ENCODE measurements at places on chromosomes 1 and 21.

GRCh38 chr1:196063952-196064351 lies 544.3 kb downstream of the KCNT2 start:
- no peak for DNase-seq

GRCh38 chr1:214285610-214286440 lies 4.9 kb downstream of the SMYD2 start:
- DNase-seq = no peak

DNA sequence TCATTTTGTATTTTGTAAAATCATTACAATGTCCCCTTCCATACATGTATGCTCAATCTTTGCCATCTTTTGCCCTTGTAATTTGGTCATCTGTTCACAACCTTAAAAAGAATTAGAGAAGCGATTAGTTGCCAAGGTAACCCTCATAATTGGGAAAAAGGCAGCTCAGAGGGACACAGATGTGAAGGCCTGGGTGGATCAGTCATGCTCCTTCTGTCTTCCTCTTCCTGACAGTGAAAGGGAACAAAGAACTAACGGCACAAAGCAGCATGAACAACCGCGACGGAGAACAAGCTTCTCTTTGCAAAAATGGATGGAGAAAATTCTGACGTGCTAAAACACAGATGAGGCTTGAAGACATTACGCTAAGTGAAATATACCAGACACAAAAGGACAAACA lies 78.7 kb upstream of the COG2 start:
- no peak for DNase-seq

DNA sequence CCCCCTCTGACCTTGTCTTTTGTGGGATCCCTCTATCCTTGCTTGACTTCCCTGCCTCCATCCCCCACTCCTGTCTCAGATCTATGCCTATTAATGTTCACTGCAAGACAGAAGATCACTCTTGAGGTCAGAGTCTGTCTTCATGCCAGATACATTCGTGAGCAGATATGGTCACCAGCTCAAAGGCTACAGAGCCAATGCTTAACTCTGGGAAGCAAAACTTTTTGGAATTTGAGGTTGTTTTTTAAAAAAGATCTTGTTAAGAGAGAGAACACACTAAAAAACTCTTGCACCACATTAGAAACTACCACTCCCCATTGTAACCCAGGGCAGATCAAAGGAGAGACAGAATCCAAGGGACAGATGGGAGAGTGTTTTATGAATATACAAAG lies 17.1 kb upstream of the A3GALT2 start:
- no peak for DNase-seq

- no peak for DNase-seq
Observed at GRCh38 chr1:218817691-218818465, 355.8 kb upstream of the LYPLAL1 start.

DNA sequence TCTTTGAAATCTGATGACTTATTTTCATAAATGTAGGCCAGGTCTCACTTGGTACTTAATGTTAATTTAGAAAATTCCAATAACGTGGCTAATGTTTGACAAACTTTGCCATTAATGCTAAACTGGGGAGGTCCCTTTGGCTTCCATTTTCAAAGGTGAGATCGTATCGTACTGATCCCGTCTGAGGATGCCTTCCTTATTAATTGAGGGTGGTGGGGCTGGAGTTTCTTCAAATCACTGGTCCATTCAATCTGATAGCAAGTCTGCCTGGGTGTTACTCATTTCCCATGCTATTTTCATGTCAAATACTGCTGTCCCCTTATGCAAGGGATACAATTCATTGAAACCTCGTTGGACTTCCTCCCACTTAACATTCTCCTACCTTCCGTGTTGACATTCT lies 327.1 kb downstream of the DISC1 start:
- no peak for DNase-seq

- DNase-seq = no peak
Observed at GRCh38 chr1:119898981-119899720, 2.8 kb upstream of the ADAM30 start.

DNA sequence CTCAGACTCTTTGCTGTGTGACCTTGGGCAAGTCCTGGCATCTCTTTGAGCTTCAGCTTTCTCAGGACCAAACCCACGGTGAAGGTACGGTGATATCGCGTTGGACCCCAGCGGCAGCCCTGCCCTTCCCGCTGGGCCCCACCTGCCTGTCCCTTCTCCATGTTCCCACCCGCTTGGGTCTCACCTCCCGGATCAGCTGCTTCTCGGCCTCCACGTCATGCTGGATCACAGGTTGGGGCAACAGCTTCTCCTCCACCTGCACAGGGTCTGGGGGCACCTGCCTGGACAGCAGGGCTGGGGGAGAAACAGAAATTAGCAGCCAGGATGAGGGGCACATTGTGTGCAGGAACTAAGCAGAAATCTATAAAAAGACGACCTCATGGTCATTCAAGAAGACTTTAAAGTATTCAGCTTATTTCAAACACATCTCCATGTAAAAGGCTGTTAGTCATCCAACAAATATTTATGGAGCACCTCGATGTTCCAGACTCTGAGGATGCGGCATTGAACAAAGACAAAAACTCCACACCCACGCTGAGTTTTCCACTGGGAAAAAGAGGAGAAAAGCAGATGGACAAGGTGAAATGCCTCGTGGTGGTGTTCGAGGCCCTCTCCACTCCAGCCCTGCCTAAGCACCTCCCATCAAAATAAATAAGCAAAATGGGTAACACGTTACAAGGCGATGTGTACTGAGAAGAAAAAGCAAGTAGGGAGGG lies 19.5 kb downstream of the KIF17 start:
- no peak for DNase-seq

GRCh38 chr1:17438318-17439249 lies 893 bp downstream of the RCC2 start:
- peak; percentile 89 for DNase-seq

DNA sequence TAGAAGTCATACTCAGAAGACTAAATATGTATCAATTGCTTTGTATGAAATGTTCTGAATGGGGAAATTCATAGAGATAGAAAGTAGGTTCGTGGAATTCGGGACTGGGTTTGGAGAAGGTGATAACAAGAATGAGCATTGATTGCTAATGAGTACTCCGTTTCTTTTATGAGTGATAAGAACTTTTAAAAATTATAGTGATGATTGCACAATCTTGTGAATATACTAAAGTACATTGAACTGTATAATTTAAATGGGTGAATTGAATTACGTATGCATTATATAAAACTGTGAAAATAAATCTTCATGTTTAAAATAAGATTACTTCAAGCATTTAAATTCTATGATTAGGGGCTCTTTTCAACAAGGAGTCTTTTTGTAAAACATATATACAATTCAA lies 425.6 kb upstream of the NCAM2 start:
- DNase-seq = no peak

DNA sequence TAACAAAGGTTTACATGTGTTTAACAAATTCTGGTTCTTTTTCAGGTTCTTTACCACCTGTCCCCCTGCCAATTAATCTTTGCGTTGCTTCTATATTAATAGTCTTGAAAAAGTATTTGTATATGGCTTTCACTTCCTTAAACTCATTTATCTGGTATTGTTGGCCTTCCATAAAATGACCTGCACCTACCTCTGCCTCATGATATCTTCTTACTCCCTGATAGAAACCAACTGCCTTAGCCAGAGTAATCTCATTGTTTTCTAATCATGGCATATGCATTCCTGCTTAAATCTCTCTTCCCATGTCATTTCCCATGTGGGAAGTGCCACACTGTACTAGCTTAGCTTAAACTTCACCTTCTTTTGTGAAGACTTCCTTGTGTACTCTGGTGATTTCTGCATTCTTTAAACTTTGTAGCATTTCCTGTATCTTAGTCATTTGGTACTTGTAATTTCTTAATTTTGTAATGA lies 8.7 kb downstream of the SMG7 start:
- DNase-seq = no peak

DNA sequence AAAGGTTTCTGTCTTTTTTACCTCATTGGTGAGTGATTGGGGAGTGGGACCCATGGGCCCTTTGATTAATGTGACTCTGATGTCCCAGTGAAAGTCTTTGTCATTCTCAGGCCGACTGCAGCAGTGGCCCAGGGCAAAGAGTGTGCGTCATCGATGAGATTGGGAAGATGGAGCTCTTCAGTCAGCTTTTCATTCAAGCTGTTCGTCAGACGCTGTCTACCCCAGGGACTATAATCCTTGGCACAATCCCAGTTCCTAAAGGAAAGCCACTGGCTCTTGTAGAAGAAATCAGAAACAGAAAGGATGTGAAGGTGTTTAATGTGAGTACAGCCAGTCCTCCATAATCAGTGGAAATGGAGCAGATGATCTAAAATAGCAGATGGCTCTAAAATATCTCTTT lies 19.4 kb downstream of the NTPCR start:
- DNase-seq = no peak

GRCh38 chr1:184789884-184790283 lies 35.2 kb upstream of the EDEM3 start:
- no peak for DNase-seq
